ENCODE measurements at places on chromosomes 11 and 22. TPM values are rescaled to one million over a fixed set of nuclear protein-coding genes. Genes with fewer than 3 reads are reported as not detected.

- no peak for DNase-seq
Observed at GRCh38 chr22:17233348-17234043, 14.3 kb upstream of the ADA2 start.

- no peak for DNase-seq
Observed at GRCh38 chr11:121417055-121417551, 35.0 kb upstream of the SORL1 start.

- DNase-seq: no peak
Observed at GRCh38 chr11:16034074-16034473, 322.3 kb downstream of the SOX6 start.

DNA sequence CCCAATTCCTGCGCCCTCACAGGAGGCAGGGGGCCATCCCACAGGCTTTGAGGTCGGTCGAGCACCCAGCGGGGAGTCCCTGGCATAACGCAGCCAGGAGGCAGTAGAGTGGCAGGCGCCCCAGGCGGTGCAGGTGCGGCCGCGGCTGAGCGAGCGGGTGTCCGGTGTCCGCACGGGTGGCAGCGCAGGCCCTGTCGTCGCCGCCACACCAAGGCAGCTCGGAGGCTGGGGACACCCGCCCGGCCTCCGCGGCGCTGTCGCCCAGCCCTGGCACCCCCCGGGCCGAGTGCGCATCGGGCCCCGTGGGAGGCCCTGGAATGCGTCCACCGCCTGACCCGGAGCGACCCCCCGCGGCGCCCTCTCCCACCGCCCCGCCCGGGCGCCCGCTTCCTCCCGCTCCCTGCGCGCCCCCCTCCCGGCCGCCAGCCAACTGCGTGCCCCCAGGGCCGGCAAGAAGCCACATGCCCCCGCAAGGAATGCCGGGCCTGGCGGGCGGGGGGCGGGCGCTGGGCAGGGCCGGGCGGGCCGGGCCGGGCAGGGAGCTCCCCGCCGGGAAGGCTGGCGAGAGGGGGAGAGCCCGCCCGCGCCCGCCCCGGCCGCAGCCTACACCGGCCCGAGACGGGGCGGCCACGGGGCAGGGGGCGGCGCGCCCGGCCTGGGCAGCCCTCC lies 33.9 kb downstream of the PRDM11 start:
- peak; percentile 45 for DNase-seq

DNA sequence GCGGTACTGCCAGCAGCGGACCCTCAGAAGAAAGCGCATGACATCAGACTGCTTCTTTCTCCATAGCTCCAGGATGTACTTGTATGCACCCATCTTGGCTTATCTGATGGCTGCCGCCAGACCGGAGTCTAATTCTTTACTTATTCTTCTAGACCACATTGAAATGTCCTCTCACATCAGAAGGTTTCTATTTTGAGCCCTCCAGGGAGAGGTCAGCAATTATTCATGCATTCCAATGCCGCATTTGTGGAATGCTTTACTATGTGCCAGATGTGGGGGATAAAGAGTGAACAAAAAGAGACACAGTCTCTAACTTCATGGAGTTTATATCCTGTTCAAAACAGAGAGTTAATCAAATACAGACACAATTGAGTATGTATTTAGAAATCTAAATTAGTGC lies 230.1 kb downstream of the MIAT start:
- DNase-seq: no peak

GRCh38 chr11:528166-528814 lies 7.1 kb downstream of the HRAS start:
- no peak for DNase-seq

DNA sequence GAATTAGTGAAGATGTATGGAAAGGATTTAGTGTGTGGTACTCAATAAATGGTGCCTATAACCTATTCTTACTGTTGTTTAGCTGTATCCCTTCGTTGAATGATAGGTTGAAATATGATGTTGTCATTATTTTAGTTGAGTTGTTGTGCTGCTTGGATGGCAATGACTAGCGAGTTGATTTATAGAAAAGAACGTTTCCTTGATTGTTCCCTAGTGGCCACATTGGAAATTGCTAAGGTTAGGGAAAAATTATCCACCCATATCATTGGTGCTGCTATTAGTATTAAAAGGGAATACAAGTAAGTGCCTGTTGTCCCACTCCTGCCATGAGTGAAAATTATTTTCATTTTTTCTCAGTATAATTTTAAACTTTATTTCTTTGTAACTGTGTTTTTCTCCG lies 14.5 kb downstream of the EMSY start:
- no peak for DNase-seq

- no peak for DNase-seq
Observed at GRCh38 chr11:19453651-19454257, 213.0 kb upstream of the E2F8 start.

The HOATZ gene
- not detected for total RNA-seq

The HORMAD2 gene
- total RNA-seq: not detected

The CRYBB3 gene
- not detected for total RNA-seq

- DNase-seq: peak; percentile 60
Observed at GRCh38 chr11:10041748-10042446, 252.1 kb downstream of the SBF2 start.

GRCh38 chr22:26635117-26635516 lies 13.4 kb downstream of the CRYBA4 start:
- DNase-seq: no peak

DNA sequence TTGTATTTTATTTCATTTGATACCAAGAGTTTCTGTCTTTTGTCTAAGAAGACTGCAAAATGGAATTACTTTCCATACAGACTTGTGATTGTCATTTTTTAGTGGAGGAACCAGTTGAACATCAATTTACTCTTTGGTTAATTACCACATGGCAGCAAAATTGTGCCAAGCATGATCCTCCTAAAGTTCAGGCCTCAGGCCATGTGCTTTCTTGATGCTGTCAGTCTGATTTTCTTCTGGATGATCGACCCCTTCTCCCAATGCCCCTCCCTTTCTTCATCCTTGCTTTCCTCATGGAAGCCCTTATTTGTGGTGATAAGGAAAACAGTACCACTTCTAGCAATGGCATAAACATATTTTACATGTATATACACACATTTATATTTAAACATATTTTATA lies 76.2 kb downstream of the SVIP start:
- DNase-seq: no peak

GRCh38 chr11:30585125-30585891 lies 845 bp downstream of the MPPED2 start:
- DNase-seq: peak; percentile 50

DNA sequence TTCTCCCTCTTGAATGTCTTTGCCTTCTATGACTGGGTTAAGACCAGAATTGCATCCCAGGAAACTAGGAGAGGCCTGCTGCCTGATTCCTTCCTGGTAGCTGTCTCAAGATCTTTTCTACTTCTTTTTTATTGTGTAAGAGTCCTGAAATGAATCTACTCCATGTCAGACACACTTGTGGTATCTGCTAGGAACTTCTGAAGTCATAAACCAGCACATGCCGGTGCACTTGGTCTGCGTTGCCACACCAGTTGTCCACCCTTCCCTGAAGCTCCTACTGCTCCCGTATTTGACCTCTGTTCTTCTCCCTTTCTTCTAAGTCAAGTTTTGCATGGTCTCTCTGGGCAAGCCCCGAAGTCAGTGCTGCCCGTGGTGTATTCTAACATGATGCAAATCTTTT lies 644.2 kb downstream of the ETS1 start:
- DNase-seq: no peak

The LRRC56 gene
- total RNA-seq: 3.5 TPM

The PIH1D2 gene
- total RNA-seq: 0.54 TPM

DNA sequence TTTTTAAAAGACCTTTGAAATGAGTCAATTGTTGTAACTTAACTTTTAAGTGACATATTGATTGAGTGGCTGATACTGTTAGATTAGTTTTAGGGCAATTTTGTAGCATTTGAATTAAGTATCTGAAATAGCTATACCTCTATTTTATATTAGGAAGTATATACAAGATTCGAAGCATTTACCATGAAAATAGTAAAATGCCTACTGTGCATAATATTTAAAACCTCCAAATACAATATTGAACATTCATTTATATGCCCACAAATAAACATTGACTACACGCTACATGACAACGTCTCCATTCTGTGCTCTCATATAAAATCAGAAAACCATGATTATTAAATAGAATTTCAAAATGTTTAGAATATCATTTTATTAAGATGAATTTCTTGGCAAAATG lies 14.5 kb downstream of the SOX6 start:
- no peak for DNase-seq

DNA sequence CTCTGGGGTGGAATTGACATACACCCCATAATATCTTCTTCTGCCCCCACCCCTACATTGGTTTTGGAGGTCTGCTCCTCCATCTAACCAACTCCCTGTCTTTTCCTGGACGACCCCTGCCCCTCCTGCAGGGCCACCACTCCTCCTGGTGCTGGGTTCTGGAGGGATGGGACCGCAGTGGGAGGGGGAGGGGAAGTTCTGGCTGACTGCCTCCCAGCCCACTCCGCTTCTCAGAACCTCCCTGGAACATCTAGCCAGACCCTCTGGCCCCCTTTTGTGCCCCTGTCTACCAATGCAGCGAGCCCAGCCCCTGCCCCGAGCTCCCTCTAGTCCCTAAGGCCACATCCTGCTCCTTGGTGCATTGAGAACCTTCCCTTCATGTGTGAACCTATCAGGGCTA lies 1.2 kb downstream of the MYRF start:
- DNase-seq: no peak

DNA sequence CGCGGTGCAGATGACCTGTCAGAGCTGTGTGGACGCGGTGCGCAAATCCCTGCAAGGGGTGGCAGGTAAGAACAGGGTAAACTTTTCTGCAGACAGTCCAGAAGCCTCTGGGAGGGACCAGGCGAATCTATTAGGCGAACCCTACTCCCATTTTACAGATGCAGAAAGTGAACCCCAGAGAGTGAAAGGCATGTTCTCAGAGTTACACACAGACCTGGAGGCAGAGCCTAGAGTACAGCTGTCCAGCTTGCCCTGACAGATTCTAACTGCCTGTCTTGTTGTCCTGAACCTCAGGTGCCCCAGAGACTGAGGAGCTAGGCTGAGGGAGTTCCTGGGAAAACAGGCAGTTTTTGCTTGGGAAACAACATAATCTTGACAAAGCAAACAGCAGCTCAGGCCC lies 665 bp downstream of the CCS start:
- DNase-seq: no peak

The SOX6 gene
- total RNA-seq: 0.27 TPM

GRCh38 chr11:108973402-108974162 lies 308.7 kb downstream of the DDX10 start:
- no peak for DNase-seq

DNA sequence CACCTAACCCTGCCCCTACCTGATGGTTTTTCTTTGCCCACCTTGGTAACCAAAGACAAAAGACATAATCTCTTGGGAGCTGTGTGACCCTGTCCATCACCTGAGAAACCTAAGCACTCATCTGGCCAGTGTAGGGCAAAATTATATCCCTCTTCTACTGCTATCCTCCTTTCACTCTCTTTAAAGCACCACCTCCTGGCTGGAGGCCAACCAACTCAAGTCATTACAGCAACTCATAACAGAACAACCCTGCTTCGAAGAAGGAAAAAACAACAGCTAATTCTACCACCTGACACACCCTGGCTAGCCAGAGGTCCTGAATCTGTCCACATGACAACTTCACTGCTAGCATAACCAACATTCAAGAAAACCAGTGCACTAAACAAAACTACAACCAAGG lies 45.5 kb downstream of the GAS2 start:
- no peak for DNase-seq

DNA sequence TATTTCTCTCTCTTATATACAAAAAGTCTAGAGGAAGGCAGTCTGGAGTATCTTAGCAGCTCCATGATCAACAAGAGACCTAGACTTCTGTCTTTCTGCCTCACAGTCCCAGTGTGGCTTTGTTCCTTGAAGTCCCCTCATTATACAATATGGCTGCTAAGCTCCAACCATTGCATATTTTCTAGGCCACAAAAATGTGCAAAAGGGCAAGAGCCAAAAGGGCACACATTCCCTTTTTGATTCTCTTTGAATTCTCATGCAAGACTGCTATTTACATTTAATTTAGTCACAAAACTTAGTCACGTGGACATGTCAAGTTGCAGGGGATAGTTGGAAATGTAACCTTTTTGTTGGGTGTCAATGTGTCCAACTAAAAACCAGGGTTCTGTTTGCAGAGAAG lies 64.2 kb upstream of the OLFML1 start:
- no peak for DNase-seq

The MYOD1 gene
- total RNA-seq: not detected

- peak; percentile 40 for DNase-seq
Observed at GRCh38 chr22:23398701-23399366, 181.3 kb downstream of the IGLL1 start.

- no peak for DNase-seq
Observed at GRCh38 chr11:111934306-111934705, 2.8 kb upstream of the DIXDC1 start.

Measured in hematopoietic multipotent progenitor cell (in vitro differentiated cells).